ENCODE measurements at places on chromosomes 6 and 20.
A peak's percentile ranks its signal among the peaks of the same experiment; 100 is the strongest.

DNA sequence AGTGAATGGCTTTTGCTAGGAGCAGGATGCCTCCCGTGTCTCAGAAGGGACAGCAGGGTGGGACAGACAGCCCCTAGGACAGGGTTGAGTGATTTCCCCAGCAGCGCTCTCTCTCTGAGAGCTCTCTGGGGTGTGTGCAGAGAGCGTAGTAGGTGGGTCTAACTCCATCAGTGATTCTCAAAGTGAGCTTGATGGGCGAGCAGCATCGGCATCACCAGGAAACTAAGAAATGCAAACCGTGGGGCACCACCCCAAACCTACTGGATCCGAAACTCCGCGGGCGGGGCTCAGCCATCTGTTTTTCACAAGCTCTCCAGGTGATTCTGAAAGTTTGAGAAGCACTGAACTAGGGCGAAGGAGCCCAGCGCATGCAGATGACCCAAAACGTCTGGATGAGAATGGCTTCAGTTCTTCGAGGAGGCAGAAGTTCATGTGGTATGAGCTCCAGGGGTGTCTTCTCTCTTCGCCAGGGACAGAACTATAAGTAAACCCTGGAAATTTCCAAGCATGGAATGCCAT is 119.6 kb upstream of the RNF24 start:
- DNase-seq: no peak
- no peak overlapping the region for H3K27ac ChIP-seq
- H3K4me3 ChIP-seq: no peak overlapping the region
- H3K27me3 ChIP-seq: no peaks in the 10 kb centered on the region

GRCh38 chr6:99868074-99868702 is 125.8 kb downstream of the MCHR2 start:
- H3K27ac ChIP-seq: no peak overlapping the region

DNA sequence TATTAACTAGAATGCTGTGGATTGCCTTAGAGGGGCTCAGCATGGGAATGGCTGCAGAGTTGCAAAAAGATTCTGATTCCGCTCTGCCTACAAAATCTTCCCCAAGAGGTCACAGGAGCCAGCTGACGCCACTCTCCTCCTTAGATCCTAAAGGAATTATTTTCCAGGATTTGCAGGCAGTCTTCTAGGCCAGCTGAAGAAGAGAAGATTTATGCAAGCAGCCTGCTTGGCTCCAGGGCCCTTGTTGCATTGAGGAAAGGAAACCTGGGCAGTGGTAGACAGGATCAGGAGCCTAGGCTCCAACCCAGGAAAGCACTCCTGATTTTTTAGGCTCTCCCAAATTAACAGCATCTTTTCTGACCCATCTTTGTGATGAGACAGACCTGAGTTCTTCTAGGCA is 245.8 kb downstream of the PKHD1 start:
- no peaks in the 10 kb centered on the region for H3K27me3 ChIP-seq
- H3K36me3 ChIP-seq: no peaks in the 10 kb centered on the region
- H3K4me3 ChIP-seq: no peak overlapping the region
- DNase-seq: peak; percentile 35
- no peak overlapping the region for H3K27ac ChIP-seq
- H3K4me1 ChIP-seq: peaks cover 5% of the 10 kb centered on the region

GRCh38 chr6:117079951-117080350 is 185.4 kb upstream of the VGLL2 start:
- no peak overlapping the region for H3K4me3 ChIP-seq
- H3K27me3 ChIP-seq: no peaks in the 10 kb centered on the region
- H3K27ac ChIP-seq: no peak overlapping the region

- peaks cover 6% of the 10 kb centered on the region for H3K4me1 ChIP-seq
- H3K36me3 ChIP-seq: no peaks in the 10 kb centered on the region
- no peak overlapping the region for H3K27ac ChIP-seq
- H3K4me3 ChIP-seq: no peak overlapping the region
- no peak for DNase-seq
Measured at GRCh38 chr6:166009385-166010031, 158.1 kb downstream of the TBXT start.

GRCh38 chr20:58651946-58652605 is 993 bp downstream of the STX16 start:
- H3K4me1 ChIP-seq: no peaks in the 10 kb centered on the region
- DNase-seq: peak; percentile 79
- peak overlapping the region; percentile 56 for H3K4me3 ChIP-seq
- H3K27ac ChIP-seq: peak overlapping the region; percentile 79

- no peak overlapping the region for H3K27ac ChIP-seq
- peaks cover 11% of the 10 kb centered on the region for H3K4me1 ChIP-seq
- H3K4me3 ChIP-seq: no peak overlapping the region
- H3K36me3 ChIP-seq: no peaks in the 10 kb centered on the region
Measured at GRCh38 chr6:163945808-163946207, 531.3 kb downstream of the QKI start.

- no peak for DNase-seq
- H3K27me3 ChIP-seq: no peaks in the 10 kb centered on the region
- no peak overlapping the region for H3K4me3 ChIP-seq
- H3K27ac ChIP-seq: no peak overlapping the region
- no peaks in the 10 kb centered on the region for H3K36me3 ChIP-seq
- H3K4me1 ChIP-seq: no peaks in the 10 kb centered on the region
Measured at GRCh38 chr6:105322499-105323225, 80.2 kb downstream of the PREP start.

- no peaks in the 10 kb centered on the region for H3K36me3 ChIP-seq
- no peak overlapping the region for H3K27ac ChIP-seq
- no peak for DNase-seq
- H3K4me1 ChIP-seq: no peaks in the 10 kb centered on the region
- no peaks in the 10 kb centered on the region for H3K27me3 ChIP-seq
Measured at GRCh38 chr20:2382833-2383232, 2.1 kb downstream of the TGM6 start.

DNA sequence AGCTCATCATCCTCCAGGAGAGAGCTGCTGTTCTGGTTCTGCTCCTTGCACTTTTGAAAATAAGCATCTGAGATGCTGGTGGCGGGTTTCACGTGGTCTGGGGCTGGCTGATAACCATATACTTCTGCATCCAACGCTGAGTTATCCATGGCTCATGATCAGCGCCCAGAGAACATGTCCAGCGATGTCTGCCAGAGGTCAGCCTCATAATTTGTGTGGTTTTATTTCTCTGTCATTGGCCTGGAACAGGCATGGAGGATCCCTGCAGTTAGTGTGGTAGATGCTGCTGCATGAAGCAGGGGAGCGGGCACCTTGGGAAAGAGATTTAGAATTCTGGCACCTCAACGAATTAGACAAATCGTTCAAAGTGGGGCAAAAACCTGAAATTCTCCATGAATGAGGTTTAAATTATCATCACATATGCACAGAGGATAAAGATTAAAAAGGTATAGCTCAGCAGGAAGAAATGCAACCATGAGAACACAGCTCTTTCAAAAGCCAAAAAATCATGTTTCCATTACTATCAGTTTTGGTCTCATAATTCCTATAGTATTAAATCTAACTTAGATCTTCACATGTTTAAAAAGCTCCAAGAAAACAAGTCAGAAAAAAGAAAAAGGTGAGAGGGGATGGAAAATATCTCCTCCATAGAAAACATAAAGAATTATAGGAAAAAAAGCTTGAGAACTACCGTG is 157.2 kb downstream of the SOD2 start:
- no peak overlapping the region for H3K27ac ChIP-seq
- no peak for DNase-seq
- no peak overlapping the region for H3K4me3 ChIP-seq
- H3K27me3 ChIP-seq: no peaks in the 10 kb centered on the region
- no peaks in the 10 kb centered on the region for H3K36me3 ChIP-seq
- no peaks in the 10 kb centered on the region for H3K4me1 ChIP-seq

DNA sequence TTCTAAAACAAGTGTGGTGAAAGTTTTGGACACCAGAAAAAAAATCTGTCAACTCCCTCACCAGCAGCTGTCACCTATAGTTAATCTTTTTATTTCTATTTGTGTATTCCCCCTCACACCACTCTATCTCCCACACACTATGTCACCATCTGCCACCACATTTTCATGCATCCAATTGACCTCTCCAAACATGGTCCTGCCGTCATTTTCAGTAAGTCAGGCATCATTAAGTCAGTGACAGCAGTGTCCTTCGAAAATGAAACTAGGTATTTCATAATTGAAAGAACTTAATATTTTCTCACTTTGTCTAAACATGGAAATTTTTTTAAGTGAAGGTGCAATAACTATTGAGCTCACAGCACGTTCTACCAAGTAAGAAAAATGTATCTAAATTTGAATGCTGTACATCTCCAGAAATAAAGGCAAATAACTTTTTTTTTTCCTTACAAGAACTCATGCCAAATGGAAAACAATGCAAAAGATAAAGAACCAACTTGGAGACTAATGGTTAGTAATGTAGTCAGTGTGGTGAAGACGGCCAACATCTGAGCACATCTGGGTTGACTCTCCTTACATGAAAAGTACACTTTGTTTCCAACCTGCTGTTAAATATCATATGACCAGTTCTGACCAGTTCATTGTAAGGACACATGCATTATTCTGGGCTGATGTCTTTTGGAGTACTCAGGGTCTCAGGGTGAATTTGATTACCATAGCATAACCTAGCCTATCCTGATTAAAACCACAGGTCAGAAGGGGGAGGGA is 623.3 kb upstream of the MANEA start:
- no peak overlapping the region for H3K27ac ChIP-seq
- DNase-seq: no peak
- H3K4me1 ChIP-seq: no peaks in the 10 kb centered on the region
- H3K4me3 ChIP-seq: no peak overlapping the region

DNA sequence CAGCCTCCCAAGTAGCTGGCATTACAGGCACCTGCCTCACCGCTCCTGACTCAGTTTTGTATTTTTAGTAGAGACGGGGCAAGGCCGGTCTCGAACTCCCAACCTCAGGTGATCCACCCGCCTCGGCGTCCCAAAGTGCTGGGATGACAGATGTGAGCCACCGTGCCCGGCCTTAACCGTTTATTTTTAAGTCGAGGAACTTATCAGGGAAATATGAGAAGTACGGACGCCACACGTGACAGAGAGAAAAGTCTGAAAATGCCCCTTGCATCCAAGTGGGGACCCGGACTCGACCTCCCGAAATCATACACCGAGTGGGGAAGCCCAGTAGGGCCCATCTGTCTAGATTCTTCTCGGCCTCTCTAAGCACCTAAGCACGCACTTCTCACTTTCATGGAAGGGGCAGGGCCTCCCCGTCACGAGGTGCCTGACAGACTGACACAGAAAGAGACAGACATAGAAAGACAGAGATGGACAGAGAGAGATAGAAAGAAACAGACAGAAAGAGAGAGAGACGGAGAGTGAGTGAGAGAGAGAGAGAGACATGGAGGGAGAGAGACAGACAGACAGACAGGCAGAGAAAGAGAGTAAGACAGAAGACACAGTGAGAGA is 756.5 kb upstream of the DEFB115 start:
- no peaks in the 10 kb centered on the region for H3K27me3 ChIP-seq
- H3K36me3 ChIP-seq: no peaks in the 10 kb centered on the region
- DNase-seq: peak; percentile 5

- DNase-seq: peak; percentile 9
- H3K4me1 ChIP-seq: no peaks in the 10 kb centered on the region
- no peak overlapping the region for H3K27ac ChIP-seq
- no peaks in the 10 kb centered on the region for H3K36me3 ChIP-seq
- no peaks in the 10 kb centered on the region for H3K27me3 ChIP-seq
- H3K4me3 ChIP-seq: no peak overlapping the region
Measured at GRCh38 chr6:115067690-115068447, 725.0 kb upstream of the HS3ST5 start.

GRCh38 chr20:16537025-16537665 is 36.1 kb downstream of the KIF16B start:
- no peaks in the 10 kb centered on the region for H3K27me3 ChIP-seq
- no peaks in the 10 kb centered on the region for H3K4me1 ChIP-seq
- H3K4me3 ChIP-seq: no peak overlapping the region
- no peak overlapping the region for H3K27ac ChIP-seq
- no peaks in the 10 kb centered on the region for H3K36me3 ChIP-seq

DNA sequence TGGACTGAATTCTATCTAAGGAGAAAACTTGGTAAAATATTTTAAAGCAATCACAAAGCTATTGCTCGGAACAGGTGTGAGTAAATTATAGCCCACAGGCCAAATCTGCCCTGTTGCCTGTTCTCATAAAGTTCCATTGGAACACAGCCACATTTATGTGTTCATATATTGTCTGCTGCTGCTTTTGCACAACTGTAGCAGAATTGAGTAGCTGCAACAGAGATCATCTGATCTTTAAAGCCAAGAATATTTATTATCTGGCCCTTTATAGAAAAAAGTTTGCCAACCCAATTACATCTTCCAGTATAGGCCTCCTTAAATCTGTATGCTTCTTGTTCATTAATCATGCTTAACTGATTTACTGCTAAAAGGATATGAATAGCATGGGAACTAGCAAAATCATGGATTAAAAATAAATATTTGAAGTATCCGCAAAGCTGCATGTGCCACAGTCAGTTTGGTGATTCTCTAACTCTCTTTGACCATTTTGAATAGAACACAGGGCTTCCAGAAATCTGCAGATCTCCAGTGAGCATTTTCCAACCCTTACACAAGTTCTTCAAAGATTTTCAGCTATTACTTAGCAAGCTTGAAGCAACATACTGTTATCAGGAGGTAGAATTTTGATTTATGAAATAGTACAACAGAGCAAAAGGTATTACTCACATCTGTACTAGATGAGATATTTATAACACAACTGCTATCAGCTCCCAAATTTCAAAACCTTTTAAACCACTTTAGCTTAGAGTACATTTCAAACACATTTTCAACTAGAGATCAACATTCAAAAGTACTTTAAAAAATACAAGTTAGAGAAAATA is 312.6 kb upstream of the ID4 start:
- H3K4me1 ChIP-seq: no peaks in the 10 kb centered on the region
- no peak overlapping the region for H3K4me3 ChIP-seq
- no peak overlapping the region for H3K27ac ChIP-seq
- no peak for DNase-seq
- H3K27me3 ChIP-seq: no peaks in the 10 kb centered on the region
- no peaks in the 10 kb centered on the region for H3K36me3 ChIP-seq
